ENCODE measurements at places on chromosomes 6 and 20. TPM values are rescaled to one million over a fixed set of nuclear protein-coding genes. Genes with fewer than 3 reads are reported as not detected.

The FERMT1 gene
- total RNA-seq = 53.5 TPM

The FAM162B gene
- total RNA-seq = 3.7 TPM

DNA sequence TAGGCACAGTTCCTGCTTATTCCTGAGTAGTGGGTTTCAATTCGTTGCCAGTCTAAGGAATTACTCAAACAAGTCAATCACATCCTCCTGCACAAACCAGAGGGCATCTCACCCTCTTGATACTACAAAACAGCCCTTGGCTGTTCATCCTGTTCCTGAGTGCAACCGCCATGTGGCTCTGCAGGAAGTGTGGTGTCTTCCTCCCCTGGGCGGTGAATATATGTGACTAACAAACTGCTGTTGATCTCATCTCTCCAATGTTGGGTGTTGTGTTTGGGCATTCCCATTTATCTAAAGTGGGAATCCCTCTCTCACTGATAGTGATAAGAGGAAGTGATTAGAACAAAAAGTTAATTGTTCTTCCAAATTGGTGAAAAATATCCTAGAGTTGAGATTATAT, 163.0 kb downstream of the TBX18 start:
- H3K27me3 ChIP-seq = no peaks in the 10 kb centered on the region
- H3K4me1 ChIP-seq = no peaks in the 10 kb centered on the region
- H3K27ac ChIP-seq = no peak overlapping the region
- no peak overlapping the region for H3K4me3 ChIP-seq
- DNase-seq = no peak

The ELOVL4 gene
- total RNA-seq = 6.7 TPM

Data from esophagus squamous epithelium (tissue), 5 donors.